ENCODE measurements at places on chromosomes 6 and 20. TPM values are rescaled to one million over a fixed set of nuclear protein-coding genes. Genes with fewer than 3 reads are reported as not detected.
A peak's percentile ranks its signal among the peaks of the same experiment; 100 is the strongest.

- H3K4me3 ChIP-seq: no peak overlapping the region
- H3K27ac ChIP-seq: no peak overlapping the region
- no peak for DNase-seq
Observed at GRCh38 chr6:140180306-140180705, 805.9 kb upstream of the CITED2 start.

DNA sequence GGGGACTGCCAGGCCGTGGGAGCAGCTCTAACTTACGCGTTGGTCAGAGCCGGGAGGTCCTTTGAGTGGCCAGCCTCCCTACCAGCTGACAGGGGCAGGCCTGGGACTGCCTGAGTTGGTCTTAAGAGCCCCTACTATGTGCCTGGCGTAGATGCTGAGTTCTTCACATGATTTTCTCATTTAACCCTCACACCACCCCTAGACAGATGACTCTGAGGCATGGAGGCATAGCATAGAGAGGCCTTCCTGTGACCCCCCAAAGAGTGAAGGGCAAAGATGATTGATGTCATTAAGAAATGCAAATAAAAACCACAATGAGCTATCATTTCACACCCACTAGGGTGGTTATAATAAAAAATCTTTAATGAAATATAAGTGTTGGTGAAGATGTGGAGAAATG lies 36.8 kb downstream of the MRPL14 start:
- H3K36me3 ChIP-seq: peaks cover 3% of the 10 kb centered on the region
- DNase-seq: no peak
- H3K27ac ChIP-seq: no peak overlapping the region
- no peak overlapping the region for H3K4me3 ChIP-seq

Gene NECAB3
- 43.5 TPM for total RNA-seq

GRCh38 chr20:50304923-50305635 lies 114.4 kb downstream of the CEBPB start:
- no peak overlapping the region for H3K27ac ChIP-seq
- no peak overlapping the region for H3K4me3 ChIP-seq
- no peaks in the 10 kb centered on the region for H3K27me3 ChIP-seq

DNA sequence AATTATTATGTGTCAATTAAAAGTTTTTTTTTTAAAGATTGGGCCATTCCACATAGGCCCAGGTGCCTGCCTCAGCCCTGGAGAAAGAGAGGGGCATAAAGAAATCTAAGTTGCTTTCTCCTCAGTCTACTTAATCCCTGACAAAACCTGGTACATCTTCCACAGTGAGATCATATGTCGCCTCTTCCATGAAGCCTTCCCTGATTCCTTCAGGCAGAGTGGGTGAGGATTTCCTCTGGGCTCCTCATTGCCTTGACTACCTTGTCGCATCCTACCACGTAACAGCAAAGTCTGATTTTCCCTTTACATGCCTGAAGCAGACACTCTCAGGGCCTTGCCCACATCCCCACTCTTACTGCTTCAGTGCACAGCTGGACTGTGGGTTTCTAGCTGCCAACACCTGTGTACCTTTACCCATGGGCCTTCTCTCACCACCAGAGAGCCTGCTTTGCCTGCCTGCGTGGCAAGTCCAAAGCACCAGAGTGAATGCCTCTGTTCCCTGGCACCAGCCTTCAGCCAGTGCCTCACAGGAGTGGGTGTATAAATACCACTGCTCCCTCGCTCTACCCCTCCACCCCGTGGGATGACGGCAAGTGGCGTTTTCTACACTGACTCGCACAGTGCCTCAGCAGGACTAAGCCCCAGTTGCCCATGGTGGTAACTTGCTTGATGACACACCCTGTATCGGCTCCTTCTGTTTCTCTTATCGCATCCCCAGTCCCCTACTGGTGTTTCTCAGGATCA lies 68.0 kb downstream of the EYA2 start:
- no peak overlapping the region for H3K27ac ChIP-seq
- no peaks in the 10 kb centered on the region for H3K36me3 ChIP-seq

- no peaks in the 10 kb centered on the region for H3K36me3 ChIP-seq
- H3K4me1 ChIP-seq: no peaks in the 10 kb centered on the region
- H3K27me3 ChIP-seq: no peaks in the 10 kb centered on the region
- H3K27ac ChIP-seq: no peak overlapping the region
Observed at GRCh38 chr6:50965495-50965894, 146.8 kb downstream of the TFAP2B start.

Gene LRP11
- total RNA-seq: 32.0 TPM

GRCh38 chr6:33791620-33792019 lies 2.7 kb upstream of the LEMD2 start:
- DNase-seq: no peak
- H3K27me3 ChIP-seq: peaks cover 3% of the 10 kb centered on the region
- H3K4me1 ChIP-seq: peaks cover 19% of the 10 kb centered on the region
- no peak overlapping the region for H3K4me3 ChIP-seq
- no peak overlapping the region for H3K27ac ChIP-seq

DNA sequence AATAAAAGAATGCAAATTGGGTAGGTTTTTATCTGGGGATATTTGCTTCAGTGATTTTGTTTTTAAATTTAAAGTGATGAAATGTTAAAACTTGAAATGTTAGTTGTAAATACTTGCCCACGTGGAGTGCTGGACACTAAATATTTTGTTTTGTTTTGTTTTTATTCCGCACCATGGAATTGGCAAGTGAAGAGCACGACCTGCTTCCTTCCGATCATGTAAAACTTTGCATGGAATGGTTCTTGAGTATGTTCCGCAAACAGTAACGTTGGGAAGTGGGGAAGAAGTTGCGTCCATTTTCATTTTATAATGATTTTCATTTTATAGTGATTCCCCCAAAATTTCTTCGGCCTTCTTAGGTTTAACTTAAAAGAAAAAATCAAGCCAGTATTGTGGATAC lies 765 bp downstream of the IRAK1BP1 start:
- 0 out of 2 replicates have a peak overlapping the region, but pooled peaks have one; percentile 18 for H3K27ac ChIP-seq
- no peaks in the 10 kb centered on the region for H3K27me3 ChIP-seq
- H3K4me1 ChIP-seq: no peaks in the 10 kb centered on the region
- no peak for DNase-seq

All from PC-3 (cell line).